Fibroblast of skin of back (primary cell): ENCODE measurements at places on chromosomes 7 and 10.

DNA sequence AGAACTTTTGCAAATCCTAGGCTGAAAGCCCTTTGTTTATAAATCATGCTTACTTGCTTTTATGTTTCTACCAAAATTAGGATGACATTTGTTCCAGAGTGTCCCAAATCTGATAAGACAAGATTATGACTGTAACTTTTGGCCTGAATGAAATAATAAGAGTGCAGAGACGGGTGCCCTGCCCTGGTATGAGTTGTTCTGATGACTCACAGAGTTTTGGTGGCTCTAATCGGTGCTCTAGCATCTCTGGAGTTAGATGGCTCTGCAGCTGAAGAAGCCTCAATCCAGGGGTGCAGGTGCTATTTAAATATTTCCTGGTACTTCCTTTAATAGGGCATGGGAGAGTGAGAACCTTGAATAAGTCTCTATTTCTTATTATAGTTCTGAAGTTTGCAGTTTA, 102.2 kb upstream of the ELMO1 start:
- no peak for DNase-seq

DNA sequence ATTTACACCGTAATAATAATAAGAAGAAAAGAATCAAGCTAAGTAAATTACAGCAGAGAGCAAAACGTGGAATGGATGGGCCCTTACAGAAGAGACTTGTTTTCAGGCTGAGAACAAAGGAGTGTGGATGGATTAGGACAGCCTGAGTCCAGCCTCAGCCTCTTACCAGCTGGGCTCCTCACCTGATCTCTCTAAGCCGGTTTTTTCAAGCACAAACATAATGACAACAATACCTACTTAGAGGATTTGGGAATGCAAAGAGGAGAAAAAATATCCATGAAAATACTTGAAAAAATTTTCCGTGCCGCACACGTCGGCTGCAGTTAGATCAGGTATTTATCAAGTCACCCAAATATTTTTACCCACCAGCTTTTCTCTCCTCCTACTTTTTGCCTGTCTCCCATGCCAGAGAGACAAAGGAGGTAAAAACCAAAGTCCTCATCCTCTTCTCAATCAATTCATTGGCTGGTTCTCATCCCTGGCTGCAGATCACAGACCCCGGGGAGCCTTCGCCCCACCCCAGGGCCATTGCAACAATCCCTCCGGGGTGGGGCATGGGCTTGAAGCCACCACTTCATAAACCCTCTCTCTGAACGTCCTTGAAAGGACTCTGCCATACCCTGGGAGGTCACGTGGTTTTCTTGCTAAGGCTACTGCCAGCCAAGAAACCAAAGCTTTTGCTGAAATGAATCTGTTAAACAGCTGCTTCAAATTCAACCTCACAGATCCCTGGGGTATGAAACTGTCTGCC, 29.7 kb upstream of the GTF2I start:
- peak; percentile 27 for DNase-seq

GRCh38 chr10:125161707-125162119, 1.4 kb upstream of the CTBP2 start:
- DNase-seq = no peak

DNA sequence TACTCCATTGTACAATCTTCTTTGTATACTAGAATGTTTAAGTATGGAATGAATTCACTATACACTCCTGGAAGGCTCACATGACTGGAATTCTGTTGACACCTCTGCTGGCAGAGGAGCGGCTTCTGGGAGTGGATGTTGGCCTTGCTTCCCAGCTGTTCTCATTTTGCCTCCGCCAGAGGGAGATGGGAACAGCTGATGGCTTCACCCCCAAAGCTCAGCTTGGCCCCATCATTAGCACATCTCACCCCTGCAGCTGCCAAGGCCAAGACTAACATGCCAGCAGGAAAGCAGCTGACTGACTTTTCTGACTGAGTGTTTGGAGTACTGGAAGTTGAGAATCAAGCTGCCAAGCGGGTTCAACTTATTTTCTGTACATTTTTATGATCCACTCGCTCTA, 15.1 kb downstream of the ADAM12 start:
- peak; percentile 43 for DNase-seq

DNA sequence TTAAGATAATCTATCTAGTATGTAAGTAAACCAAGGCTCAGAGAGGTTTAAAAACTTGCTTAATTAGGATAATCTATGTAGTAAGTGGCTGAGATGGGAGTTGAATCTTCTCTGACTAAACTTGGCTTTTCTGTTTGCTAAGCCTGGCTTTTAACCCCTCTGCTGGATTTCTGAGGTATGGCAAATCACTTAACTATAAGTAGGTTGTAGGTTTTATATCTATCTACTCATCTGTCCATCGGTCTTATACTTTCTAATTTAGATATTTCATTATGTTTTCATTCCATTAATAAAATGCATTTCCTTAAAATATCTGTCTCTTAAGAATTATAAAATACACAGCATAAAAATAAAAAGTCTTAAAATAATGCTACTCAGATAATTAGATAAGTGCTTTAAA, 59.4 kb downstream of the ST7 start:
- DNase-seq = peak; percentile 59

DNA sequence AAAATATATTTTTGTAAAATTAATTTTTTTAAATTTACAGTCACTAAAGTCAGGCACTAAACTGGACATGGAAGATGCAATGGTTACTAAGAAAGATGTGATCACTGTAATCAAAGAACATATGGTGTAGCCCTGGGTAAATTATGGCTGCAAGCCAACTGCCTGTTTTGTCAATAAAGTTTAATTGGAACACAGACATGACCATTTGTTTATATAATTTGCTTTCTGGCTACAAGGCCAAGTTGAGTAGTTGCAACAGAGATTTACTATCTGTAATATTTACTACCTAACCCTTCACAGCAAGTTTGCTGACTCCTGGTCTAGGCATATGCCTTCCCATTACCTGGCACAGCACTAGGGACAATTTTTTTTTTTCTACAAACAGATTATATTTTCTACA, 448.9 kb downstream of the ADRA2A start:
- DNase-seq = no peak
